Lung (tissue), 17 donors: ENCODE measurements at places on chromosomes 13 and 19. TPM values are rescaled to one million over a fixed set of nuclear protein-coding genes. Genes with fewer than 3 reads are reported as not detected.

DNA sequence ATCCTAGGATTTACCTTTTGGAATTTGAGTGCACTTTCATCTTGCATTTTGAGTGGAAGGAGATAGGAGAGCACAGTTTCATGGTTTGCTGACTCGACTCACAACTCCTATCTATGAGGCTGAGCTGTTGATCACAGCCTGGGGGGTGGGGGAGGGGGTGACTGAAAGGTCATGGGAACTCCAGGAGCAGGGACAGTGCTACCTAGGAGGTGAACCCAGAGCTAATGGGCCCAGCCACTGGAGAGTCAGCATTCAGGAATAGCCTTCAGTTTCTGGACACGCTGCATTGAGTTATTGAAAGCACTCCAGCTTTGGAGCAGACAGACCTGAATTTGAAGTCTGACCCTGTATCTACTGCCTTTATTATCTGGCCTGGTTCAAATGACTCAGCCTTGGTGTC is 339.9 kb downstream of the SLC7A1 start:
- H3K27ac ChIP-seq = no peak overlapping the region
- DNase-seq = no peak
- no peaks in the 10 kb centered on the region for H3K36me3 ChIP-seq
- H3K4me1 ChIP-seq = no peaks in the 10 kb centered on the region
- no peaks in the 10 kb centered on the region for H3K27me3 ChIP-seq
- no peak overlapping the region for H3K4me3 ChIP-seq

SLC25A41 gene
- 0.28 TPM for total RNA-seq

GRK1 gene
- not detected for total RNA-seq

PODNL1 gene
- 6.4 TPM for total RNA-seq
